ENCODE measurements at places on chromosomes 1 and 21.

DNA sequence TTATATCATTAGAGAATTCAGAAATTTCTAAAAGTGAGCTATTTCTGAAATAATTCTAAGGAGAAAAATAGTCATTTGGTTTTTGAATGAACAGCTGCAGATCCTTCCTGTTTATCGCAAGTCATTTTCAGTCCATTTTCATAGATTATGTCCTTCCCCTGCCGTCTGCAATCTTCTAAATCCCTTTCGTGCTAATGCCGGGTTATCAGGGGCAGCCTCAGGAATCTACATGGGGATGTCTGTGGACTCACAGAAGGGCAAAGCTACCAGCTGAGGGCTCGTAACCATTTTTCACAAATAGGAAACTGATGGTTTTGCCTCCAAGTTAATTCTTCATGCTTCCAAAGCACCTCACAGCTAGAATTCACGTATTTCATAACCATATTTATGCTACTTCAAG lies 23.0 kb downstream of the RCAN3 start:
- DNase-seq: no peak

DNA sequence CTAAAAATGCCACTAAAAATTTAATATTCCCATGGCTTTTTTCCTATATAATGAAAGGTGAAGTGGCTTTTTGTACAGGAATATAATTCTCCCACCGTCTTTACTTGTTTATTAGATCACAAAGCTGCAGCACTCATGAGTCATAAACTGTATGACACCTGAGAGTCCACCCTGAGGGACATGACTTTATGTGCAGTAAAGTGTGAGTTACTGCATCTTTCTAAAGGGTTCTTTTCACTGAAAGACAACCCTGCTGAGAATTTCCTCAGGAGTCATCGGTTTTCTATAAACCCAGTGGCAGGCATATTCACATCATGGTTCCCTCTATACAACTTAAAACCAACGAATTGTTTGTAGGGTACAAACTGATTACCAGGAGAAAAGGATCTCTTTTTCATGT lies 77.4 kb downstream of the APP start:
- no peak for DNase-seq

GRCh38 chr1:244304156-244304555 lies 147.6 kb downstream of the ADSS2 start:
- DNase-seq: no peak

- no peak for DNase-seq
These were observed 26.7 kb downstream of the RTCA start for GRCh38 chr1:100292711-100293110.

DNA sequence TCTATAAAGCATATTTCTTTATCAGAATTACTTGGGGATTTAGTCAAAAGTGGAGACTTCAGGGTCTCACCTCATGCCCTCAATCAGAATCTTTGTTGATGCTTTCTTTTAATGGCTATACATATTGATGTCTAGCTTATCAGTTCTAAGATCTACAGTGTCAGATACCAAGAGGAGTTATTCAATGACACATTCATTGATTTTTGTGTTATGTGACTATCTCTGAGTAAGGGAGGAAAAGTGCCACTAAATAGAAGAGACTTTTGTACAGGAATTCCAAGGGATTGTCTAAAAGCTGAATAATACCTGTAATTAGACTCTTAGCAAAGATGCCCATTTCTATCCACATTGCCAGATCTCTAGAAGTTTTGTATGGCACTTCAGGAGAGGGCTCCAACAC lies 87.2 kb downstream of the HLX start:
- DNase-seq: no peak

All from mucosa of descending colon (tissue), 3 donors.